ENCODE measurements at places on chromosomes 6 and 20.

GRCh38 chr6:156538875-156539660 lies 238.1 kb upstream of the ARID1B start:
- no peak for DNase-seq

- DNase-seq: no peak
These were observed 18.8 kb downstream of the HLA-E start for GRCh38 chr6:30507849-30508827.

GRCh38 chr6:117951783-117952182 lies 44.7 kb downstream of the SLC35F1 start:
- no peak for DNase-seq

DNA sequence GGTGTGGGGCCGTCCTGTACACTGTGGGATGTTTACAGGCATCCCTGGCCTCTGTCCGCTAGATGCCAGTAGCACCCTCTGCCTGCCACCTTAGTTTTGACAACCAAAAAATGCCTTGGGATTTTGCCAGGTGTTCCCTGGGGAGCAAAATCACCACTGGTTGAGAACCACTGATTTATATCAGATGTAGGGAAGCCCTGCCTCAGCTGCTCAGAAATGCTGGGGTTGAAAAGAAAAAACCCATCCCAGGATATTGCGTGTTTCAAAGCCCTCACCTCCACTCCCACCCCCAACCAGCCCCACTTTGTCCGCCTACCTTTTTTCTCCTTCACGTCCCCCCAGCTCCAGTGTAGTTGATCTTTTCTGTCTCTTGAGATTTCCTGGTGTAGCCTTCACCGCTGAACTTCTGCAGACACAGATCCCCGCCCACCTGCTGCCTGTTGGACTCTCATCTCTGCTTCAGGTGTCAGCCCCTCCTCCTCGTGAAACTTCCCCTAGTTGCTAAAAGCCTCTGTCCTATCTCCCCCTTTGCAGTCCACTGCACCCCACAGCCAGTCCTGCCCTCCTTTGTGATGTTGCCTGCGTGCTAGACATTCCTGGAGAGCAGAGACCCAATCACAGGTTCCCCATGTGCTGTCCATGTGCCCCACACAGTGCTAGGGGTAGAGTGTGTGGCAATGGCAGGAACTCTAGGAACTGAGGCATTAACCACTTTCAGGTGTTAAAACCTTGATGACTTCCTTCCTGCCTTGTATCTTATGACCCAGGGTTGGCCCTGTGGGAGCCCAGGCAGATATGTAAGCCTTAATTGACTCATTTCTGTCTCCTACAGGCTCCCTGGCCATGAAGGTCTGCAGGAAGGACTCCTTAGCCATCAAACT lies 98.9 kb downstream of the TBC1D7 start:
- DNase-seq: peak; percentile 36

- DNase-seq: peak; percentile 86
These were observed 23.0 kb upstream of the GTSF1L start for GRCh38 chr20:43749734-43750294.

DNA sequence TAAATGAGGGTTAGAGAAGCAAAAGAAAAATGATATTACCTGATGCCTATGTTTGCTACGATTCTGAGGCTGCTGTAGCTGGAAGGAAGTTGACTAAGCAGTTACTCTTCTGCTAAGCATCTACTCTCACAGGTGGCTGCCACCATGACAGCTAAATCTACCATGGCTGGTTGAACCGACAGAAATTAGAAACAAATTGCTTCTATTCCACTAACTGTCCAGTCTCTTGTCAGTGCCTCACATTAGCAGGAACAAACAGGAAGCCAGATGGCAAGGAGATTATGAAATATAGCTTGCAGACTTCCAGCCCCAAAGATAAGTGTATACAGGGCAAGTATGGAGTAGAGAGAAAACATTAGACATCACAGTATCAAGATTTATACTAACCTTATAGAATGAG lies 59.4 kb upstream of the TMEM200A start:
- no peak for DNase-seq

DNA sequence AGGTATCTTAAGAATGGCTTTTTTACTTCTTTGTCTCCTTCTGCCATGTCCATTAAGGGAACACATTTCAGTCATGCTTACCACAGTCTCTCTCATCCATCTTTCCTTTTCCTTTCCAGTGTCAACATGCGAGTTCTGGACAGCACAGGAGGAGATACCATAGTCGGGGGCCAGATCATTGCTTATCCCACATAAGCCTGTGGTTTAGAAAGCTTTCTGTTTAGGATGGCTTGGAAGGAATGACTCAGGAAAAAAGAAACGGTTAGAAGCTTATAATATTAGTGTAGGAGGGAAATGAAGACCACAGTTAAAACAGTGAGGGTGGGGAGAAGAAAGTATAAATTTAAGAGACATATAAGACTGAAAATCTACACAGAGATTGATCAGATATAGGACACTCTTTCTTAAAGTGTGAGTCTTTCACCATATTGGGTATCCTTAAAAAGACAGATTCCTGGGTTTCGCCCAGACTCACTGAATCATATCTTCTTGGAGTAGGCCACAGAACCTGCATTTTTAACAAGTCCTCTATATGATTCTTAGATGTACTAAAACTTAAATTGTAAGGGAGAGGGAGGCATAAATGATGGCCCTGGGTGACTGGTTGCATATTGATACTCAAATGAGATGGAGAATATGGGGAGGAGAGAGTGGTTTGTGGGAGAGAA lies 36.1 kb downstream of the DSE start:
- no peak for DNase-seq

GRCh38 chr6:42021847-42022754 lies 28.2 kb upstream of the TAF8 start:
- DNase-seq: no peak

- DNase-seq: no peak
These were observed at the start of gene SPO11 for GRCh38 chr20:57329608-57330221. Gene SPO11, plus strand, starts transcription at chr20:57329803. Its CDS starts 65 bp downstream, at chr20:57329868.

DNA sequence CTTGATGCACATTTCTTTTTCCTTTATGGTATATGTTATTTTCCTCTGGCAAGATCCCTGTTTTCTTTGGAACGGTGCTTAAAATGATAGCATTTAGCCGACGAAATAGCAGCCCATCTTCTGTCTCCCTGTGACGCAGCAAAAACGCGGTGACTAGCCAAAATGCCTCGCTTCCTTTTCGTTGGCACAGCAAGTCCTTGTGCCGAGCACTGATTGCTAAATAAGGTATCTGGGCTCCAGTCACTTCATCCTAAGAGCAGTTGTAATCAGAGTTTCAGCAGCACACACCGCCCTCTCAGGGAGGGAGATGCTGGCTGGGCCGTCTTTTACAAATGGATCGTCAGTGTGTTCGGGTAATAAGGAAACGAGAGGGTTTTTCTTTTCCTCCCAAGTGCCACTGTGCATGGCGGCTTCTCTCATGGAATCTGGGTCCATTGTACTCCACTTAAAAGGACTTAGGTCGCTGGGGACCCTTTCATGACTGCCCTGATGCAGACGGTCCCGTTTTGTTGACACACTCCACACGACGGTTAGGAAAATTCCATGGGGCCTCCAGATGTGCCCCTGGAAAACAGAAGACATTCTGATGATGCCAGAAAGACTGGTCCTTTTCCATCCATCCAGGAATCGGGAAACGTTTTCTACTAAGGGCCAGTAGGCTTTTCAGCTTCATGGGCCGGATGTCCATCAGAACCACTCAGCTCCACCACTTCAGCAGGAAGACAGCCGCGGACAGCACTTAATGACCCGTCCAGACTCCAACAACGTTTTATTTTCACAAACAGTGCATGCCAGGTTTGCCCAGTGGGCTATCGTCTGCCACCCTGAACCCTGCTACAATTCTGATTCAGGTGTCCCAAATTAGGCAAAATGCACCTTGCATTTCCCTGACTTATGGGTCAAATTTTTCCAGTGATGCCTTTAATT lies 185.5 kb downstream of the CDH4 start:
- no peak for DNase-seq

DNA sequence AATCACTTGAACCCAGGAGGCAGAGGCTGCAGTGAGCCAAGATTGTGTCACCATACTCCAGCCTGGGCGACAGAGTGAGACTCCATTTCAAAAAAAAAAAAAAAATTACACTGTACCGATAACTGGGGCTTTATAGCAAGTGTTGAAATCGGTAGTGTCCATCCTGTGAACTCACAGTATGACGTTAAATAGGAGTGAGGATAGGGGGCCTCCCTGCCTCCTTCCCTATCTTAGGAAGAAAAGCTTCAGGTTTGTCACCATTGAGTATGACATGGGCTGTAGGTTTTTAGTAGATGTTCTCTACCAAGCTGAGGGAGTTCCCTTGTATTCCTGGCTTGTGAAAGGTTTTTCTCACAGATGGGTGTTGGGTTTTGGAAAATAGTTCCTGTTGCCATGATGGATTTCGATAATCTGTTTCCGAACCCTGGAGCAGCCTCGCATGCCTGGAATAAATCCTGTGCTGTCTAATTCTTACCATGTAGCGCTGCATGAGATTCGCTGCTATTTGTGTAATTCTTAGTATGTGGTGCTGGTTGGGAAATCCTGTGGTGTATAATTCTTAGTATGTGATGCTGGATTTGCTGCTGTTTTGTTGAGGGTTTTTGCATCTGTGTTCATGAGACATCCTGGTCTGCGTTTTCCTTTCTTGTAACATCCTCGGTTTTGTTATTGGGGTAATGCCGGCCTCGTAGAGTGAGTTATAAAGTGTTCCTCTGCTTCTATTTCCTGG lies 23.6 kb downstream of the NTSR1 start:
- DNase-seq: no peak

DNA sequence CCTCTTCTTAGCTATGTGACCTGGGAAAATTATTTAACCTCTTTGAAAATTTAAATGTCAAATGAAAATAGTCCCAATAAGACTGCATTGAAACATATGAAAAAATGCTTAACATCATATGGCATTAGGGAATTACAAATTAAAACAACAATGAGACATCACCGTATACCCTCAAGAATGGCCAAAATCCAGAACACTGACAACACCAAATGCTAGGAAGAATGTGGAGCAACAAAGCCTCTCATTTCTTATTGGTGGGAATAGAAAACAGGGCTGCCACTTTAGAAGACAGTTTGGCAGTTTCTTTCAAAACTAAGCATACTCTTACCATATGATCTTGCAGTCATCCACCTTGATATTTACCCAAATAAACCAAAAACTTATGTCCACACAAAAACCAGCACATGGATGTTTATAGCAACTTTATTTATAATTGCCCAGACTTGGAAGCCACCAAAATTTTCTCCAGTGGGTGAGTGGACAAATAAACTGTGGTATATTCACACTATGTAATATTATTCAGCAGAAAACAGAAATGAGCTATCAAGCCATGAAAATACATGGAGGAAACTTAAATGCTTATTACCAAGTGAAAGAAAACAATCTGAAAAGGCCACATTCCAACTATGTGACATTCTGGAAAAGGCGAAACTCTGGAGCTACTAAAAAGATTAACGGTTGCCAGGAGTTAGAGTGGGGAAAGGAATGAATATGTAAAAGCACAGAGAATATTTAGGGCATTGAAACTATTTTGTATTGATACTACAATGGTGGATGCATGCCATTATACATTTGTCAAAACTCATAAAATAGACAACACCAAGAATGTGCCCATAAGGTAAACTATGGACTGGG lies 459.9 kb downstream of the GRIK2 start:
- DNase-seq: no peak

Data from activated CD4-positive, alpha-beta T cell treated with anti-CD3 and anti-CD28 coated beads, Interleukin-2, Interleukin-4, amounts not matched to agents 100 ng/mL and 50 ng/mL, durations not matched to agents 16 hours and 8 hours (primary cell).